ENCODE measurements at places on chromosomes 5 and 9.
A peak's percentile ranks its signal among the peaks of the same experiment; 100 is the strongest.

DNA sequence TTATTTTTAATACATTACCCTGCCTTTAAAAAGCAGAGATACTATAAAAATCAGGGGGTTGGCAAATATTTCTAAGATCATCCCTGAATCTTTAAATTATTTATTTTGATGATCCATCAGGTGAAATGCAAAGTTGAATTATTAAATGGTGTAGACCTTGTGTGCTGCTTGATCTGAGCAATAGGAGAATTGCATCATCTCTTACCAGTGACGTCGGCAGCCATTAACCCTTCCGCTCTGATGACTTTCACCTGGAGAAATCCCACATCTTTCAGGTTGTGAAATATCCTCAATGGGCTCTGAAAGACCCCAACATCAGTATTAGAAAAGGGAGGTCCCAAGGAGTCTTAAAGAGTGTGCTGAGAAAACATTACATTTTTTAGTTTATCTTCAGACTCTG lies 270.2 kb downstream of the SLF1 start:
- no peak for DNase-seq

GRCh38 chr9:114612272-114612923 lies 1.3 kb downstream of the TMEM268 start:
- peak; percentile 16 for DNase-seq

GRCh38 chr5:174733091-174733690 lies 8.8 kb downstream of the MSX2 start:
- peak; percentile 68 for DNase-seq

DNA sequence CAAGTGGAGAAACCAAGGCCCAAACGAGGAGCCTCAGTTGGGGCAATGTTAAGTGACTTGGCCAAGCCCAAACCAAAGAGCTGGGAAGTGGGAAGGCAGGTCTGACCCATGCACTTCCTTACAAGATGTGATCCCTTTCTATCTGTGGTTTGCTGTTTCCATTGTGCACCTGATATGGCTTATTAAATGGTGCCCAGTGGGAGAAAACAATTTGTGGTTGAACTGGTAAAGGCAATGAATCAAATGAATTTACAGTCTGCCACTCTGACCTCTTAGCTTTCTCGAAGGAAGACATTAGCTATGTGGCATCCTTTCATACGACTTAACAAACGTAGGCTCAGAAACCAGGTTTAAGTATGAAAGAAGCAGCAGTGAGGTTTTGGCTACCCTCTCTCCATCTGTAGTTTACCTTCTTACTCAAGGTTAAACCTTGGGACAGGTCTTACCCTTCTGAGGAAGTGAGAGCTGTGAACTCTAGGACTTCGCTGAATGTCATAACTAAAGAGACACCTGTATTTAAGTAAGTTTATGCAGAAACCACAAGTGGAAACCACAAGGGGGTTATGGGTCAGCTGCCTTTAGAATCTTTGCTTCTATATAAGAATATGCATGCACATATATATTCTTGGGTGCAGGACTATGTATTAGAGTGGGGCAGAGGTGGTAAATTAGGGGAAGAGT lies 100.5 kb upstream of the SPATA31D4 start:
- DNase-seq, result no peak

DNA sequence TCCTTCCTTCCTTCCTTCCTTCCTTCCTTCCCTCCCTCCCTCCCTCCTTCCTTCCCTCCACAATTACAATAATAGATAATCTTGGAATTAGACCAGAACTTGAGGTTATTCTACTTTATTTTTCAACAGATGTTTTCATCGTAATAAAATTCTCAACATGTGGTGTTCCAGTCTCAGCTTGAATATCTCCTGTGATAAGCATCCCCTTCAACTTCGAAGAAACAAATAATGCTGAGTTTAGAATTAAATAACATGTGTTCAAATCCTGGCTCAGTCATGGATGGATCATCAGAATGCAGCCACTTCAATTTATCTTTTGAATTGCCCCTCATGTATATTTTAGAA lies 91.4 kb upstream of the PAPPA start:
- no peak for DNase-seq

DNA sequence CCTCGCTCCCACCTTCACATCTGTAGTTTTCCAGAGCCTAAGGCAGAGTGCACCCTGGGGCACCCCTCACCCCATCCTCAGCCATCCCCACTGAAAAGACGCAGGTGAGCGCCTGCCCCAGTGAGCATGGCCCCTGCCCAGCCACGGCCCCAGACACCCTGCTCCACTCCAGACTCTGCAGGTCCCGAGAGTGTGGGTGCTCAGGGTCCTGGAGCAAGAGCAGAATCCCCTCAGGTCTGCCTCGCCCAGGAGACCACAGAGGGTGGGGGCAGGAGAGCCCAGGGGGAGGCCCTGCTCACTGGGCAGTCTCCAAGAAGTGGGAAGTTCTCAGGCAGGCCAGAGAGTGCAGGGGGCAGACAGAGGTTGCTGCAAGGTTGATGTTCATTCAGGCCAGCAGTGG lies 158.6 kb upstream of the PPP1R26 start:
- DNase-seq, result no peak

DNA sequence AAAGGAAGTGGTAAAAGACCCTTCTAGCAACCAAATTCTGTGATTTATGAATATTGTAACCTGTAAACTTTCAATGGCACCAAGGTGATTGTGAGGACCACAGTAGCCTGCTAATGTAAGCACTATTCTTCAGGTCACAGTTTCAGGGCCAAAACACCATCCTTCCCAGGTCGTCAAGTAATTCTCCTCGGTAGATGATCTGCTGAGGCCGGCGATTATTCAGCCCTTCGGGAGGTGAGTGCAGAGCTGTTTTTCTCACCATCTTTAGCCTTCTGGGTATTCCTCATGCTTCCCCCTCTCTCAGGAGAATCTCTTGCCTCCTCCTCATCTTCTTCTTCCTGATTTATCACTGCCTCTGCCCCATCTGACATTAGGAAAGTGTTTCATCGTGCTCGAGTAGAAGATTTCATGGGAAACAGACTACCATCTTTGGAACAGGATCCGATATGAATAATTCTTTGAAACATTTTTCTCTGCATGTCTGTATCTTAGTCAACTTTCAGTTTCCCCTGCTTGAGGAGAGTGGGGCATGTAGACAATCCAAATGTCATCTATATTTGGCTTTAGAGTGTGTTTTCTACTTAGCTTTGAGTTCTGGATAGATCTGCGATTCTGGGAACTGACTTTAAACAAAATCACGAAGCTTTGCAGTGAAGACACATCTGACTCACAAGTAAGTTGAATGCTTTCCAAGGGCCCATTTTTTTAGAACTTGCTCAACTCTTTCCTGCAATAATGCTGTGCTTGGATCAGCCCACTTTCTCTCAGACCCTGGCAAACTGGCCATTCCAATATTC lies 173.9 kb downstream of the AOPEP start:
- no peak for DNase-seq

Data from GM23338 (cell line).